ENCODE measurements at places on chromosomes 12 and 14.

GRCh38 chr14:24340606-24341005 is 815 bp upstream of the RIPK3 start:
- no peak overlapping the region for H3K4me3 ChIP-seq
- H3K36me3 ChIP-seq = no peaks in the 10 kb centered on the region
- H3K27me3 ChIP-seq = peaks cover 21% of the 10 kb centered on the region
- no peak overlapping the region for H3K27ac ChIP-seq
- DNase-seq = no peak

DNA sequence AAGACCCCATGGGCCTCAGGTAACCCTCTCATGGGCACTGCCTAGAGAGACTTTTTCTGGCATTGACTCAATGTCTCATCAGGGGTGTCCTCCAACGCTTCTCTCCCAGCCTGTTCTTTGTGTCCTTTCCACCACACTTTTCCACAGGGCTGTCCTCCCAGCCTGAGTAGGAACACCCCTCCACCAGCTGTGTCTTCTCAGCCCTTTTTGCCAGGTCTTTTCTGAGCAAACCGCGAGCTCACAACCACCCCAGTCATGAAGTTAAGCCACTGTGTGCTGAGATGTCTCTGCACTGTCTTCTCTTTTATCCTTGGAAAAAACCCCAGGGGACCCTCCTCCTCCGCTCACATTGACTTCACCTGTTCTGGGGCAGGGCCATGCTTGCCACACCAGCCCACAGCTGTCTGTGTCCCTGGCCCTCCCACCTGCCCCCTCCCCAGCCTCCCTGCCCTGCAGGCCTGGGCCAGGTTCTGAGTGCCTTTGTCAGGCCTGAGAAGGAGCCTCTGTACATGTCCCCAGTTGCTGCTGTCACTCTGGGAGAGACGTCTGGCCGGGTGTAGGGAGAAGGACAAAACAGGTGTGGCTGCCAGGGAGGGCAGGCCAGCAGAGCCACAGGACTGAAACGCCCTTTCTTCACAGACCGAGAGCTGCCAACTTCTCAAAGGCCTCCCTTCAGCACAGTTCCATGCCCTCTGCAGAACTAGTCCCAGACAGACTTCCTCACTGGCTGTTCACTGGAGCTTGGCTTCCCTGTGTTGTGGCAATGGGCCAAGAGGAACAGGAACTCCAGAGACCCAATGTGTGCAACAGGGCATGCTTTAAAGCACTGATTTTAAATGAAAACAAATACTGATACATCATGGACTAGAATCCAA is 50.5 kb upstream of the PNMA1 start:
- DNase-seq = no peak
- H3K36me3 ChIP-seq = no peaks in the 10 kb centered on the region
- no peak overlapping the region for H3K4me3 ChIP-seq
- peaks cover 13% of the 10 kb centered on the region for H3K4me1 ChIP-seq
- H3K27me3 ChIP-seq = no peaks in the 10 kb centered on the region

- no peaks in the 10 kb centered on the region for H3K4me1 ChIP-seq
- H3K27me3 ChIP-seq = no peaks in the 10 kb centered on the region
- no peak overlapping the region for H3K4me3 ChIP-seq
- H3K36me3 ChIP-seq = no peaks in the 10 kb centered on the region
- no peak overlapping the region for H3K27ac ChIP-seq
- DNase-seq = no peak
These were observed 523.5 kb downstream of the SLC16A7 start for GRCh38 chr12:60119327-60119726.

DNA sequence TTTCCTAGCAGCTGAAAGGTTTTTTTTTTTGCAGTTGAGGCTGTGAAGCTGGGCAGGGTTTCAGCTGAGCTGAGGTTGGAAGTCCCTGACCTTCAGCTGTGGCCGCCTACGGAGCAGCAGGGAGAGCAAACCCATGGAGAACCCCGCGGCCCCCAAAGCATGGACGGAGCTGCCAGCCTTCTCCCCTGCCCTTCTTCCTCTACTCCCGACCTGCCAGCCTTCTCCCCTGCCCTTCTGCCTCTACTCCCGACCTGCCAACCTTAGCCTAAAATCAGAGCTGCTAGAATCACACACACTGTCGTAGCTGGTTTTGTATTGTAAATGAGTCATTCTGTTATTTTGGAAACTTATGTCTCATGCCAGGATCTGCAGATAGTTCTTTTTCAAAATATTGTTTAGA is 74.6 kb downstream of the PPP2R5C start:
- peaks cover 42% of the 10 kb centered on the region for H3K4me1 ChIP-seq
- H3K27me3 ChIP-seq = no peaks in the 10 kb centered on the region
- DNase-seq = no peak
- H3K36me3 ChIP-seq = peaks cover 38% of the 10 kb centered on the region

GRCh38 chr14:90561920-90562319 is 165.1 kb downstream of the CALM1 start:
- H3K4me1 ChIP-seq = no peaks in the 10 kb centered on the region
- H3K27ac ChIP-seq = no peak overlapping the region
- no peaks in the 10 kb centered on the region for H3K36me3 ChIP-seq
- H3K27me3 ChIP-seq = no peaks in the 10 kb centered on the region

GRCh38 chr12:108724890-108725151 is 6.5 kb downstream of the CORO1C start:
- peaks cover 38% of the 10 kb centered on the region for H3K4me1 ChIP-seq
- DNase-seq = no peak
- H3K27ac ChIP-seq = no peak overlapping the region
- no peaks in the 10 kb centered on the region for H3K36me3 ChIP-seq
- no peaks in the 10 kb centered on the region for H3K27me3 ChIP-seq

GRCh38 chr12:94638521-94638920 is 11.8 kb downstream of the TMCC3 start:
- DNase-seq = no peak
- H3K27ac ChIP-seq = no peak overlapping the region
- peaks cover 9% of the 10 kb centered on the region for H3K4me1 ChIP-seq
- H3K27me3 ChIP-seq = peaks cover 4% of the 10 kb centered on the region
- H3K4me3 ChIP-seq = no peak overlapping the region

DNA sequence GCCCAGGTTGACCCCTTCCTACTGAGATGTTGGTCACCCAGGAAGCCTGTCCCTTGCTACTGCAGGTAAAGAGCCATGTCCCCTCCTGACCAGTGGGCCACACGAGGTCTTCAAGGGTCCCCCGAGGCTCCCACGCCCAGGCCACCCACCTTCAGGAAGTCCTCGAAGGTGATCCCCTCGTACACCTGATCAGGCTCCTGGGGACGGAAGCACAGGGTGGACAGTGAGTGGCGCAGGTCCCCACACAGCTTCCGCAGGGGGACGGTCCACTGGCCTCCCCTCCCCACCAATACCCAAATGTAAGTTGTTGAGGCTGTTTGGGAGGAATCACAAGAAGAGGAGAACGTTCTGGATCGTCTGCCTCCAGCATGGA is 57.4 kb downstream of the TESC start:
- H3K27me3 ChIP-seq = no peaks in the 10 kb centered on the region
- no peak overlapping the region for H3K4me3 ChIP-seq
- H3K27ac ChIP-seq = no peak overlapping the region
- DNase-seq = no peak
- H3K36me3 ChIP-seq = peaks cover 36% of the 10 kb centered on the region

GRCh38 chr12:49111206-49111605 is 559 bp upstream of the LMBR1L start:
- DNase-seq = no peak
- H3K4me3 ChIP-seq = peak overlapping the region; percentile 81
- H3K27me3 ChIP-seq = no peaks in the 10 kb centered on the region
- H3K36me3 ChIP-seq = peaks cover 17% of the 10 kb centered on the region
- H3K4me1 ChIP-seq = peaks cover 26% of the 10 kb centered on the region

- peak; percentile 61 for DNase-seq
- peaks cover 35% of the 10 kb centered on the region for H3K4me1 ChIP-seq
- H3K36me3 ChIP-seq = no peaks in the 10 kb centered on the region
- peak overlapping the region; percentile 70 for H3K27ac ChIP-seq
- no peaks in the 10 kb centered on the region for H3K27me3 ChIP-seq
These were observed 4.3 kb upstream of the NIN start for GRCh38 chr14:50835280-50835679.

DNA sequence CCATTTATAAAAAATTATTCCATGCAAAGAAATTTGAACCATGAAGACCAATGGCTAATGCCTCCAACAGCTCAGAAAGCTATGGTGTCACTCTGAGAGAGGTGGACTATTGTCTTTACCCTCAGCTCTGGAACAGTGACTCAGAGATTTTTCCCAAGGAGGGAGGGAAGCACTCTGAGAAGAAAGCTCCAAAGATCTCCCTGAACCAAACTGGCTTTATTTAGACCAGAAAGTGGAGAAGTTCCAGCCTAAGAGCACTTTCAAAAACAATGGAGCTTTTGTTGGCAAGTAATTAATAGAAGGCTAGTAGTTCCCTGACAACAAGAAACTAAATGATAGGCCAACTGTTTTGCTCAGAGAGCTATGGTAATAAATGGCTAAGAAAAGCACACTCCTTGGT is 599.9 kb upstream of the MDGA2 start:
- H3K4me3 ChIP-seq = no peak overlapping the region
- no peaks in the 10 kb centered on the region for H3K4me1 ChIP-seq
- no peak overlapping the region for H3K27ac ChIP-seq
- no peak for DNase-seq

- no peaks in the 10 kb centered on the region for H3K36me3 ChIP-seq
- H3K4me3 ChIP-seq = no peak overlapping the region
- peak; percentile 21 for DNase-seq
- no peak overlapping the region for H3K27ac ChIP-seq
- peaks cover 5% of the 10 kb centered on the region for H3K27me3 ChIP-seq
These were observed 8.7 kb upstream of the JDP2 start for GRCh38 chr14:75418850-75419768.

- H3K4me1 ChIP-seq = peaks cover 6% of the 10 kb centered on the region
- H3K4me3 ChIP-seq = no peak overlapping the region
- DNase-seq = peak; percentile 37
These were observed 12.3 kb upstream of the PARP11 start for GRCh38 chr12:3885277-3886094.

All from DND-41 (cell line).